ENCODE measurements at places on chromosomes 2 and 18. TPM values are rescaled to one million over a fixed set of nuclear protein-coding genes. Genes with fewer than 3 reads are reported as not detected.

- DNase-seq = no peak
- H3K36me3 ChIP-seq = no peaks in the 10 kb centered on the region
- no peak overlapping the region for H3K4me3 ChIP-seq
- H3K27me3 ChIP-seq = no peaks in the 10 kb centered on the region
- no peaks in the 10 kb centered on the region for H3K4me1 ChIP-seq
- no peak overlapping the region for H3K27ac ChIP-seq
These were observed 125.4 kb downstream of the CSRNP3 start for GRCh38 chr2:165594935-165595255.

The RAD51AP2 gene
- not detected for total RNA-seq

The SDC1 gene
- total RNA-seq = 90.0 TPM

DNA sequence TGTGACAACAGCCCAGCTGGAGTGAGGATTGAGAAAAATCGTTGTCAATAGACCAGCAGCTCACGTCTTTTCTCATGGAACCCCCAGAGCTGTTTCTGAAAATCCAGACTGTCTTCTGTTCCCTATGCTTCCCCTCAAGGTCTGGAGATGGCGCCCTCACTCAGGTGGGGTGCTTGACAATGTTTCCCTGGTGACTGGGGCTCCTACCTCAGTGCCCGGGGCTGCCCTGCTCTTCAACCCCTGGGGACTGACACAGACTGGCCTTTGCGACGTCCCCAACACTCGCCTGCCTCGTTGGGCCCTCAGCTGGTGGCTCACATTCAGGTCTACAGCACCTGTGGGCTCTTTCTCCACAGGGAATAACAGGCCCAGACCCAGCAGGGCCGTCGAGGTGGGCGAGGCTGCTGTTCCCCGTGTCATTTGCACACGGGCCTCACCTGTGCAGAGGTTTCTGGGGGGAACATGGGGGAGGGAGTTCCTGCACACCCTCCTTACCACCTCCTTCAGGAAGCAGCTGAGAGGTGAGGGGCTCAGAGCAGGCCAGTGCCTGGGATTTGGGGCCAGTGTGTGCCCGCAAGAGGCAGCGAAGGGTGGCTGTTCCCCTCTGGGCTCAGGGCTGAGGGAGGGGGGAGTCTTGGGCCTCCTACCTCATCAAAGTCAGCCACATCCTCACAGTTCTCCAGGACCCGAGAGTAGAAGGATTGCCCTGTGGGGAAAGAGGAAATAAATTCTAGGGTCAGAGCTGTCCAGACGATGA is 59.3 kb upstream of the OTOF start:
- no peak for DNase-seq
- H3K27ac ChIP-seq = no peak overlapping the region
- H3K4me3 ChIP-seq = no peak overlapping the region
- no peaks in the 10 kb centered on the region for H3K4me1 ChIP-seq

The TLK1 gene
- 58.2 TPM for total RNA-seq

- H3K27me3 ChIP-seq = no peaks in the 10 kb centered on the region
- H3K4me1 ChIP-seq = peaks cover 31% of the 10 kb centered on the region
- H3K36me3 ChIP-seq = peaks cover 40% of the 10 kb centered on the region
- no peak for DNase-seq
- no peak overlapping the region for H3K27ac ChIP-seq
These were observed 25.6 kb downstream of the CYB5A start for GRCh38 chr18:74266161-74266560.

DNA sequence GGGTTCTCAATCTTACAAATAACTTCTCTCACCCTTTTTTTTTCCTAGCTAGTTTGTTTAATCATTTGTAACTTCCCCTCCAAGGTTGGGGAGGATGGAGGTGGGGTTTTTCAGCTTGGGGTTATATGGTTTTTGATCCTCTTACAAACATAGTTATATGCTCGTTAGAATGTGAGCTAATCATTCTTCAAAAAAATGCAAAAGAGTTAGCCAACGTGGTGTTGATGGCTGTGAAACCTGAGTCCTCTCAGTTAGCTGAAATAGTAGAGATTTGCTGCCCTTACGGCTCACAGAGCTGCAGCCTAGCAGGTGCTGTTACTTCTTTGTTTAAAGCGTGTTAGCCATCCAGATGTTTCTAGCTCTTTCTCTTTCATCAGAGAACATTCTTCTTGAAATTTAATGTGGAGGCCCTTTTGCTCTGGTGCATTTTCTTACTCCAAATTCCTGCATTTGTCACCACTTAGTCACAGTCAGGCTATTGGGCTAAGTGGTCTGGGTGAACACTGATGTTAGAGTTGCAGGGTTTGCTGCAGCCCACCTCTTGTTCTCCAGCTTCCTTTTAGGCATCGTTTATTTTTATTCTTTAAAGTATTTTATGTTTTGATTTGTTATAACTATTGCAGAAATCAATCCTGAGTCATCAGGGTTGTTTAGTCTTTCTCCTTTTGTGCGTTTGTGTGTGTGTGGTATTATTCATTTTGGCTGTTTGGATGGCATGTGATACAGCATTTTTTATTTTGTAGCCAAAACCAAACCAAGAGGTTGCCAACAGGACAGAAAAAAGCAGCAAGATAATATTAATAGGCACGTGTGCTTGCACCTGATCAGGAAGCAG is 41.1 kb downstream of the LIMS1 start:
- peaks cover 41% of the 10 kb centered on the region for H3K4me1 ChIP-seq
- H3K27me3 ChIP-seq = no peaks in the 10 kb centered on the region
- no peaks in the 10 kb centered on the region for H3K36me3 ChIP-seq
- DNase-seq = no peak
- H3K4me3 ChIP-seq = no peak overlapping the region
- no peak overlapping the region for H3K27ac ChIP-seq

GRCh38 chr2:15271276-15271675 is 289.9 kb downstream of the NBAS start:
- H3K4me3 ChIP-seq = no peak overlapping the region
- H3K36me3 ChIP-seq = peaks cover 25% of the 10 kb centered on the region
- no peaks in the 10 kb centered on the region for H3K27me3 ChIP-seq
- H3K27ac ChIP-seq = no peak overlapping the region
- no peaks in the 10 kb centered on the region for H3K4me1 ChIP-seq

DNA sequence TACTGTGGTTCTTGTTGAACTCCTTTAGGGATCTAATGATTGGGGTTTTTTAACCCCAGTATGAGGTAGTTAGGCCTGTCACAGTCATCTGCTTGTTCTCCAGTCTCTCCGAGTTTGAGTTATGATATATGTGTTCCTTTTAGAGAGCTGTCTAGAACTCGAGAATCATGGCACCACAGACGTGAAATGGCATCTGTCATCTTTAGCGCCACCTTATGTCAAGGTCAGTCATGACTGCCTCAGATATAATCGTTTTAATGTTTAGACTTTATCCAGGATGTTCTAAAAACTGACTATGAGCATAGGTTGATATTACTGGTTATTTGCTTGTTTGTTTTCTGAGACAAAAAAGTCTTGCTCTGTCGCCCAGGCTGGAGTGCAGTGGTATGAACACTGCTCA is 112.2 kb downstream of the CEP192 start:
- H3K36me3 ChIP-seq = peaks cover 90% of the 10 kb centered on the region
- H3K4me3 ChIP-seq = no peak overlapping the region
- H3K27me3 ChIP-seq = no peaks in the 10 kb centered on the region

GRCh38 chr2:227491386-227491785 is 19.4 kb downstream of the AGFG1 start:
- DNase-seq = no peak
- H3K4me3 ChIP-seq = no peak overlapping the region
- H3K4me1 ChIP-seq = peaks cover 5% of the 10 kb centered on the region
- H3K27ac ChIP-seq = no peak overlapping the region
- peaks cover 30% of the 10 kb centered on the region for H3K36me3 ChIP-seq

The SULT1C2 gene
- 1.2 TPM for total RNA-seq

DNA sequence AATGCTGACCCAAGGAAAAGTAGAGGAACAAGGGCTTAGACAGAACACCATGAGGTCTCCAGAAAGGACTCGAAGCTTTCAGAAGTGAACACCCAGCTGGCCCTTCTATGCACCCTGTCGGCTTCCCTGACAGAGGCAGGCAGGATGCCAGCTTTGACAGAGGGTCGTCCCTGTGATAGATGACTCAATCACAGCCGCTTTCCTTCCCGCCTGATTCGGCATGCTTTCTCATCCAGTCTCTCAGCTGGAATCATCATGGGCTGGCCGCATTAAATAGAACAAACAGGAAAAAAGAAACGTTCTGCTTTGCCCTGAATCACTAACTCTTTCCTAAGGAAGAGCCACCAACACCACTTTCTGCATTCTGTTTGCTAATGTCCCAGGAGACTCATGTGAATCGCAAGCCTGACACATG is 140.3 kb upstream of the RAB12 start:
- H3K4me3 ChIP-seq = no peak overlapping the region
- no peaks in the 10 kb centered on the region for H3K36me3 ChIP-seq
- H3K4me1 ChIP-seq = peaks cover 17% of the 10 kb centered on the region
- no peak for DNase-seq

- no peaks in the 10 kb centered on the region for H3K36me3 ChIP-seq
- DNase-seq = no peak
- peaks cover 18% of the 10 kb centered on the region for H3K4me1 ChIP-seq
- no peak overlapping the region for H3K27ac ChIP-seq
These were observed 18.1 kb upstream of the LYPD6B start for GRCh38 chr2:149020432-149020851.

DNA sequence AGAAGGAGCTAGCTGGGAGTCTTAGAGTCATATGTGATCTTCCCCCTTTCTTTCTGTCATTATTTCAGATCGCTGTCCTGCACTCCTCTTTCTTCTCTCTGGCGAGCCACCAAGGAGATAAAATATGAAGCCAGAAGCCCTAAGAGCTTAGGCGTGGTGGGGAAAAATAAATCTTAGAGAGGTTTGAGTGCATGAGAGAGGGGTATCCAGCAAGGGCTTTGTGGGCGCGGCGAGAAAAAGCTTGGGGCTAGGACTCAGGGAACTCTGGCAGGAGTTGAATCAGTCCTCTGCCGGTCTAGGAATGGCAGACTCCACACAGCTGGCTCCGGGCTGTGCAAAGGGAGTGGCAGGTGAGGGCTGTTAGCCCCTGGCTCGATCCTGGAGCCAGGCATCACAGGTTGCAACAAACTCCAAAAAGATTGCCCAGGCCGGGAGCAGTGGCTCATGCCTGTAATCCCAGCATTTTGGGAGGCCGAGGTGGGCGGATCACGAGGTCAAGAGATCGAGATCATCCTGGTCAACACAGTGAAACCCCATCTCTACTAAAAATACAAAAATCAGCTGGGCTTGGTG is 20.1 kb upstream of the IGFBP5 start:
- H3K36me3 ChIP-seq = no peaks in the 10 kb centered on the region
- H3K4me3 ChIP-seq = no peak overlapping the region
- H3K27ac ChIP-seq = no peak overlapping the region

- H3K4me3 ChIP-seq = no peak overlapping the region
- H3K27ac ChIP-seq = no peak overlapping the region
- no peaks in the 10 kb centered on the region for H3K36me3 ChIP-seq
- H3K4me1 ChIP-seq = peaks cover 34% of the 10 kb centered on the region
These were observed 34.2 kb downstream of the SPATS2L start for GRCh38 chr2:200340508-200341224.

- no peaks in the 10 kb centered on the region for H3K4me1 ChIP-seq
- no peak overlapping the region for H3K4me3 ChIP-seq
- no peaks in the 10 kb centered on the region for H3K27me3 ChIP-seq
- no peaks in the 10 kb centered on the region for H3K36me3 ChIP-seq
- DNase-seq = no peak
These were observed 146.6 kb downstream of the ERBB4 start for GRCh38 chr2:212392043-212392442.

GRCh38 chr2:162153608-162154224 is 1.7 kb upstream of the GCG start:
- H3K36me3 ChIP-seq = no peaks in the 10 kb centered on the region
- no peak for DNase-seq
- no peaks in the 10 kb centered on the region for H3K4me1 ChIP-seq
- H3K4me3 ChIP-seq = no peak overlapping the region

- DNase-seq = no peak
- H3K4me3 ChIP-seq = no peak overlapping the region
- no peaks in the 10 kb centered on the region for H3K4me1 ChIP-seq
- H3K36me3 ChIP-seq = no peaks in the 10 kb centered on the region
- no peak overlapping the region for H3K27ac ChIP-seq
These were observed 1156.6 kb downstream of the RPIA start for GRCh38 chr2:89848114-89848513.

- no peak overlapping the region for H3K4me3 ChIP-seq
- no peaks in the 10 kb centered on the region for H3K27me3 ChIP-seq
- H3K27ac ChIP-seq = peak overlapping the region; percentile 18
- no peak for DNase-seq
These were observed 366.0 kb upstream of the SLC14A2 start for GRCh38 chr18:45249246-45249661.

The EPB41L3 gene
- total RNA-seq = 72.5 TPM

DNA sequence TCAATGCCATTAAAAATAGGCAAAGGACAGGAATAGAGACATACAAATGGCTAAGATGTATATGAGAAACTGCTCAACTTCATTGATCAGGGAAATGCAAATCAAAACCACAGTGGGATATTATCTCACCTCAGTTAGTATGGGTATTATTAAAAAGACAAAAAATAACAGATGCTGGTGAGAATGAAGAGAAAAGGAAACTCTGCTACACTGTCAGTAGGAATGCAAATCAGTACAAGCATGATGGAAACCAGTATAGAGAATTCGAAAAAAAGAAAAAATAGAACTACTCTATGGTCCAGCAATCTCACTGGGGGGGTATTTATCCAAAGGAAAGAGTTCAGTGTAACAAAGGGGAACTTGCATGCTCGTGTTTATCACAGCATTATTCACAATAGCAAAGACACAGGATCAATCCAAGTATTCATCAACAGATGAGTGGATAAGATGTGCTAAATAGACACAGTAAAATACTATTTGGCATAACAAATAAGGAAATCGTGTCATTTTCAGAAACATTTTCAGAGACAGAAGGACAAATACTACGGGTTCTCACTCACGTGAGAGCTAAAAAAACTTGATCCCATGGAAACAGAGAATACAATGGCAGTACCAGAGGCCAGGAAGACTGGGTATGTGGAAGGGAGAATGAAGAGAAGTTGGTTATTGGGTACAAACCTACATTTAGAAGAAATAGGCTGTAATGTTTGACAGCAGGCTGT is 60.6 kb downstream of the CCDC74A start:
- H3K27me3 ChIP-seq = no peaks in the 10 kb centered on the region
- no peaks in the 10 kb centered on the region for H3K4me1 ChIP-seq
- H3K27ac ChIP-seq = no peak overlapping the region
- DNase-seq = no peak
- H3K4me3 ChIP-seq = no peak overlapping the region

DNA sequence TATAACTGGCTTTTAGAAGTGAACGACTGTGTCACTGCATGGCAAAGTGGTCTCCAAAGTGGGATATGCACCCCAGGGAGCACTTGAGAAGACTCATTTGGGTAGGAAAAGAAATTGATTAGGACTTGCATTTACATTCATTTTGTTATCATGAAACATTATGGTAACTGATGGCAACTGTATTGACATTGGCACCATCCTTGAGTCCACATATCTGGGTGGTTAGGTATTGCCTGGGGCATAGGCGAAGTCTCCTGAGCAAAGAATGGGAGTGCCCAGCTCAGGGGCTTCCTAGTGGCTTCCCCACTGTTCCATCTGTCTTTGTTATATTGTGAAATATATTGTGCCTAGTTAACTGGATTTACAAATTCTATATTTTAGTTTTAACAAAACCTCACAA is 29.2 kb downstream of the SPATS2L start:
- no peak overlapping the region for H3K4me3 ChIP-seq
- H3K36me3 ChIP-seq = no peaks in the 10 kb centered on the region
- peaks cover 38% of the 10 kb centered on the region for H3K4me1 ChIP-seq
- H3K27me3 ChIP-seq = no peaks in the 10 kb centered on the region

The SRD5A2 gene
- total RNA-seq = 1.2 TPM

GRCh38 chr2:173557497-173557896 is 202.8 kb downstream of the CDCA7 start:
- H3K27me3 ChIP-seq = peaks cover 13% of the 10 kb centered on the region
- no peaks in the 10 kb centered on the region for H3K36me3 ChIP-seq
- H3K4me1 ChIP-seq = no peaks in the 10 kb centered on the region

GRCh38 chr2:151367571-151367970 is 10.2 kb downstream of the TNFAIP6 start:
- H3K27ac ChIP-seq = no peak overlapping the region
- no peak overlapping the region for H3K4me3 ChIP-seq
- no peak for DNase-seq
- H3K36me3 ChIP-seq = no peaks in the 10 kb centered on the region
- H3K27me3 ChIP-seq = no peaks in the 10 kb centered on the region
